ENCODE measurements at places on chromosomes 16 and 17. TPM values are rescaled to one million over a fixed set of nuclear protein-coding genes. Genes with fewer than 3 reads are reported as not detected.
A peak's percentile ranks its signal among the peaks of the same experiment; 100 is the strongest.

Gene OR1D2
- not detected for total RNA-seq

Gene ABCA8
- total RNA-seq: 3.9 TPM

Gene TEKT5
- total RNA-seq: 1.2 TPM

Gene CDT1
- total RNA-seq: 1.6 TPM

Gene MT1M
- 1.4 TPM for total RNA-seq

Gene RAPGEFL1
- 17.0 TPM for total RNA-seq

Gene CRYM
- total RNA-seq: 66.6 TPM

GRCh38 chr16:67202956-67203493 is 4.1 kb downstream of the ELMO3 start:
- no peak for DNase-seq

- no peak for DNase-seq
These were observed 83.2 kb downstream of the CNGB1 start for GRCh38 chr16:57887711-57888110.

- no peak for DNase-seq
These were observed 41.4 kb upstream of the BHLHA9 start for GRCh38 chr17:1228781-1229348.

DNA sequence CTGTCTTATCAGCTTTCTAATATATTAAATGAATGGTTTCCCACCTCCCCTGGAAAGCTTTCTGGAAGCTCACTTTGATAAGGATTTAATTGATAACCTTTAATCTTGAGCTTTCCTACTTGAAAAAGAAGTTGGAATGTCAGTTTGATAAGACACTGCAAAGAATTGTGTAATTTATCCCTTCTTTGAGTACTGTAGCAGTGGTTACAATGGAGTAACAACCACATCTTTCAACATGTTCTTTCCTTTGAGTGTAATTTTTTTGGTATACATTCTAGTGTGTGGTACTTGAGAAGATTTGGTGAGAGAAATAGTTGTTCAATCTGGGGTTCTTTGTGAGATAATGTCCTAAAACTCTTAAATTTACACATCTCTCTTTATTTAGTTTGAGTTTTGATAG is 43.4 kb downstream of the CPD start:
- no peak for DNase-seq

- DNase-seq: no peak
These were observed 3.1 kb downstream of the SLC26A11 start for GRCh38 chr17:80223142-80223815.

DNA sequence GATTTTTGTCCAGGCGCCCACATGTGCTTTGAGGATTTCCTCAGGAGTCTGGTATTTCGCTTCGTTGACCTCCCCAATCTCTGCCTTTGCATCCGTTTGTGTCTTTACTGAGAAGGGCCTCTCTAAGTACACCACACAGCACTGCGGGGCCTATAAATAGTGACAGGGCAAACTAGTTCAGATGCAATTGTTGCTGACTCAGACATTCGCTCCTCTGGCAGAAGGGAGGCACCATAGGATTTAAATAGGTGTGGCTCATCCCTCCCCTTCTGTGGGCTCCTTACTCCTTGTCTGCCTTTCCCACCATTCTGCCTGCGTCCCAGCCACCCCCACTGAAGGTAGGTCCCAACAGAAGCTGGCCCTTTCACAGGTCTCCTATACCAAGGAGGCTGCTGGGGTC is 192.3 kb downstream of the SHISA9 start:
- DNase-seq: no peak

- no peak for DNase-seq
These were observed 12.8 kb upstream of the CLEC18C start for GRCh38 chr16:70160821-70161220.

GRCh38 chr16:25035494-25036405 is 20.6 kb upstream of the ARHGAP17 start:
- no peak for DNase-seq

GRCh38 chr16:85237817-85238216 is 125.5 kb upstream of the CIBAR2 start:
- DNase-seq: no peak

- no peak for DNase-seq
These were observed 472 bp upstream of the NME2 start for GRCh38 chr17:51165680-51166197.

DNA sequence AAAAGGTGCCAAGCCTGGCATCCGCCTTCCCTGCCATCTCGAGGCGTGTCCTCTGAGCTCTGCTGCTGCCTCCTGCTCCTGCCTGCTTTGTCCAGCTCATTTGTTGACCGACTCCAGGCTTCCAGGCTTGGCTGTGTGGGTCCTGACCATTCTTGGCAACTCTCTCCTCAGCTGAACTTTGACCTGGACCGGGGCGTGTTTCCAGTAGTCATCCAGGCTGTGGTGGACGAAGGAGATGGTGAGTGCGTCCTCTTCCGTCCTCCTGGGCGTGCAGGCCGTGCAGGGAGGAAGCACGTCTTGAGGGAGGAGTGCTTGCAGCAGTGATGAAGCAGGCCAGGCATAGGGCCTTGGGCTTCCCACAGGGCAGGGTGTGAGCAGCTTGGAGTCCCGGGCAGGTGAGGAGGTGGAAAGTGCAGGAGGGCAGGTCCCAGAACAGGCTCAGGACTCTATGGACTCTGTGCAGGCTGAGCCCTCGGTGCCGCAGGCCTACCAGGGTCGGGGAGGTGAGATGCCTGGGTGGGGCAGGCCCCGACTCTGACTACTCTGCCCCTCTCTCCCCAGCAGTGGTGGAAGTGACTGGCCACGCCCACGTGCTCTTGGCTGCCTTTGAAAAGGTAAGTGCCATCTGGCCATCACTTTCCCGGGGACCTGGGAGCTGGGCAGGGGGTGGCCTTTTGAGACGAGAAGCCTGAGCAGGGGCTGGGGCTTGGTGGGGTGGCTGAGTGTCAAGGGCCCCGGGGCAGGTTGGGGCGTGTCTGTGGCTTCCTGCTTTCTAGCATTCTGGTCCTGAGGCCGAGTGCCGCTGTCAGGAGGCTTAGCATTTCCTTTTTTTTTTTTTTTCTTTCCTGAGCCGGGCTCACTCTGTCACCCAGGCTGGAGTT is 28.6 kb upstream of the NUDT16L1 start:
- DNase-seq: no peak

- no peak for DNase-seq
These were observed 159.4 kb downstream of the SEC14L1 start for GRCh38 chr17:77300016-77300686.

DNA sequence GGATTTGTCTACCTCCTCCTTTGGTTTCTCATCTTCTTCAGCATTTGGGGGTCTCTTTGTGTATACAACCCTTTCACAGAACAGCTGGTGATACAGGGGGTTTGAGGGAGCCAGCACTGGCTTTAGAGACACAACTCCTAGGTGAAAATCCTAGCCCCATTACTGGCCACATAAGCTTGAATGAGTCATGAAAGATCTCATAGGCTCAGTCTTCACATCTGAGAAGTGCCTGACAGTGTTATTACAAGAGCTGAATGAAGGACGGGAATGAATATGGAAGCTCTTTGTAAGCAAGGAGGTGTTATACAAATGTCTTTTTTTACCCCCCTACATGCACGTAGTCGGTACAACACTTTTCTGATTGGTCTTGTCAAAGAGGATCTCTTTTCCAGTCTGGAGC is 1.7 kb upstream of the B4GALNT2 start:
- DNase-seq: no peak

DNA sequence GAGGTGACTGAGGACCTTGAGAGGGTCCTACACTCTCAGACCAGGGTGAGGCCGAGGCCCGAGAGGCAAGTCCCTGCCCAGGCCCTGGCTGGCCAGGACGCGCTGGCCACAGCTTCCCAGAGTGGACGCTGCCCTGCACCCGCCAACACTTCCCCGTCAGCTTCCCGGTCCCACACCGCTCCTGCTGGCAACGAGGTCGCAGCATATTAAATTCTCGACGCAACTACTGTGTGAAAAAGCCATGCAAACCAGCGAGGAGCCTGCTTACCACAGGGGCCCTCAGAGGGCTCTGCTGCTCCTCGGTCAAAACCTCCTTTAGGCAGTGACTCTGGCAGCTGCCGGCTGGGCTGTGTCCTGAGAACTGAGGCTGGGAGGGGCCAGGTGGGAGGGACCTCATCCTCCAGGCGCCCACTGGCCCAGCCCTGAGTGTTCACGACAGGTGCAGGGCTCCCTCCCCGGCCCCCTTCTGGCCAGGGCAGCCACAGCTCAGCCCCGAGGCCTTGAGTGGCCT is 2.1 kb upstream of the TEX19 start:
- no peak for DNase-seq

DNA sequence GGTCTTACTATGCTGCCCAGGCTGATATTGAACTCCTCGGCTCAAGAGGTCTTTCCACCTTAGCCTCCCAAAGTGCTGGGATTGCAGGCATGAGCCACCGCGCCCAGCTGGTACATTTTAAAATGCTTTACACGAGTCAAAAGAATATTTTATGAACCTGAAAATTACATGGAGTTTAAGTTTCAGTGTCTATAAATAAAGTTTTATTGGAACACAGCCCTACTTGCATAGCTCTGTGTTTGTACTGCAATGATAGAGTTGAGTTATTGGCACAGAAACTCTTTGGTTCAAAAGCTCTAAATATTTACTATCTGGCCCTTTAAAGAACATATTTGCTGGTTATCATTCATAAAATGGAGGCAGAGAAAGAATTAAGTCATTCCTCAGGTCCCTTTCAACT is 24.3 kb downstream of the MAP2K6 start:
- no peak for DNase-seq

DNA sequence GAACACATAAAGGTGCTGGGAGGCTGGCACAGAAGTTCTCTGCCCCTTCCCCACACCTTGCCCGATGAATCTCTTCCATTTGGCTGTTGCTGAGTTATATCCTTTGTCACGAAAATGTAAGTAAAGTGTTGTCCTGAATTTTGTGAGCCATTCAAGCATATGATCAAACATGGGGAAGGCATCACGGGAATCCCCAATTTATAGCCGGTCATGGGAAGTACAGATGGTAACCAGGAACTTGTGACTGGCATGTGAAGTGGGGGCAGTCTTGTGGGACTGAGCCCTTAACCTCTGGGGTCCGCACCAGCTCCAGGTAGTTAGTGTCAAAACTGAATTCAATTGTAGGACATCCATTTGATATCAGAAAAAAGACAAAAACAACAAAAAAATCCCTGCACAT is 13.2 kb downstream of the TOM1L2 start:
- DNase-seq: no peak

GRCh38 chr16:30417529-30418349 is 10.3 kb downstream of the ZNF771 start:
- peak; percentile 82 for DNase-seq

- no peak for DNase-seq
These were observed 24.7 kb downstream of the CDIP1 start for GRCh38 chr16:4513881-4514280.

GRCh38 chr17:10516065-10516464 is 2.3 kb downstream of the MYH1 start:
- DNase-seq: no peak

DNA sequence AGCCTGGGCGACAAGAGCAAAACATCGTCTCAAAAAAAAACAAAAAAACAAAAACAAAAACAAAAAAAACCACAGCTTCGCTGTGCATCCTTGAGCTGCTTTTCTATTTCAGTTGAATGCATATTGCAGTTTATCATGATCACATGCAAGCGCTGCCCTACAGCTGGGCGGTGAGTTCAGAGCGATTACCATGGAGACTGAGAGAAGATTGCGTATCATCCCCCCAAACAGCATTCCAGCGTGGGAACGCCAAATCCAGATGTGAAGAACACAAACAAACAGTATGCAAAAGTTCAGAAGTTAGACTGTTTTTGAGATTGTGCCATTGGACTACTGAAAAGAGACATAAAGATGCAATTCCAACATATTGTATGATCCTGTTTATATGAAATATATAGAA is 15.1 kb upstream of the SLC52A1 start:
- DNase-seq: no peak

- DNase-seq: no peak
These were observed 48.8 kb downstream of the NLRC5 start for GRCh38 chr16:57038166-57038565.
